HEK293T (cell line): ENCODE measurements at places on chromosomes 4 and X.

GRCh38 chrX:33855251-33855650 lies 276.9 kb downstream of the FAM47A start:
- no peak for DNase-seq

DNA sequence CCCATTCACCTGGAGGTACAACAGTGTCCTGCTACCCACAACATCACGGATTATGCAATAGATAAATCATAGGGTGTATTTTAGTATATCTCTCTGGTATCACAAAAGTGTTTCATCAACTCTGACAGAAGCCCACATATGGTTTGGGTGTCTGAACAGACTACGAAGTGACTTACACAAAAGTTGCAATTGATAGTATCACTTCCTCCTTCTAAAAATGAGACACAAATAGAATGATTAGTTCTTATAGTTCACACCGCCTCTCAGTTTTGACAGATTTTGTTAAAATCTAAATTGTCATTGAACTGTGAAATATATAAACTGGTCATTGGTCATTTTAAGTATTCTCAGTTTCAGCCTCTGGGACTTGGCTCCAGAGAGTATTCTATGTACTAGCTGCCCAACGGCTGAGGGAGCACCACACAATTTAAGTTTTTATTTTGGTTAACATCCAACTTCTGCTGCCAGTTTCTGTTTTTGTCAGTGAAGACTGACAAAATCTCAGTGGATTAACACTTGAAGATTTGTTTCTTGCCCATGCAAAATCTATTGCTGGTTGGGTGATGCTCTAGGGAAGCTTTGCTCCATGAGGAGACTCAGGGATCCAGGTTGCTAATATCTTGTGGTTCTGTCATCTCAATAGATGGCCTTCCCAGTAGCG lies 113.8 kb upstream of the PUDP start:
- DNase-seq, result no peak

- DNase-seq, result no peak
These were observed 57.5 kb downstream of the PARM1 start for GRCh38 chr4:74990276-74990875.

- DNase-seq, result no peak
These were observed 105.0 kb downstream of the PCDH7 start for GRCh38 chr4:30825008-30825770.

- no peak for DNase-seq
These were observed 20.2 kb upstream of the LIMCH1 start for GRCh38 chr4:41517747-41518146.

GRCh38 chrX:118548841-118549240 lies 53.2 kb downstream of the DOCK11 start:
- DNase-seq, result no peak

- DNase-seq, result no peak
These were observed 13.6 kb upstream of the HELT start for GRCh38 chr4:185004562-185005218.

- no peak for DNase-seq
These were observed 187.5 kb upstream of the ETNPPL start for GRCh38 chr4:108950158-108950915.

DNA sequence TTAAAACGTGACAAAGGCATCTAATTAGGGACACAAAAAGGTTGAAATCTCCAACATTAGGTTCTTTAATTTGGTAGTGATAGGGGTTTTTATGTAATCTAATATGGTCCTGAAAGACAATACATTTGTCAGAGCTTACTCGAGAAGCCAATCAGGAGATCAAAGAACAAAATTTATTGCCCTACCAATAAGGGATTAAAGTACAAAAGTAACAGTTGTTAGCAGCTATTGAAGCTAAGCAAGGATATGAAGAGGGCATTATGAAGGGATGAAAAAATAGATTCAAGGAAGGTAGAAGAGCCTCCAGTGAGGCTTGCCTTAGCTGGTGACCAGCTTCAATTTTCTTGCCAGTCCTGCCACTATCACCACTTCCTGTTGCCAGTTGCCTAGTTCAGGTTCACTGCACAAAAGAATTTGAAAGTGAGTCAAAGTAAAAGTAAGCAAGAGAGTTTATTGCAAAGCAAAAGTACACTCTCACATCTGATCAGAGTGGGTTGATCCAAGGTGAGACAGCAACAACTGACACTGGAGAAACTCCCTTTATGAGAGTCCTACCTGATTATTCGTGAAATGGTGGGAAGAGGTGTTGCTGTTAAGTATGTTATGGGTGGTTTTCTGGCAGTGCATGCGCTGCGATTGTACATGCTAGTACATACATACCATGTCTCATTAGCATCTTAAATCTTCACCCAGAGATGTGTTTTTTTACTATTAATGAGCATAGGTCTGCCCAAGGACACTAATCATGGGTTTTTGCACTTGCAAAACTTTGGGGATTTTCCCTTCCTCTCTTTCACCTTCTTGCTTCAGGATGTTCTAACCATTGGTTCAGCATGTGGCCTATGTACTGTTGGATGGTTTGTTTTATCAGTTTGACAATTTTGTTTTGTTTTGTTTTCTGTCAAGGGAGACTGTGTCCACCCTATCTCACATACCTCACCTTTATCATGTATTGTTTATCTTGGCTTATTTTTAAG lies 263.2 kb upstream of the ITM2A start:
- DNase-seq, result no peak

DNA sequence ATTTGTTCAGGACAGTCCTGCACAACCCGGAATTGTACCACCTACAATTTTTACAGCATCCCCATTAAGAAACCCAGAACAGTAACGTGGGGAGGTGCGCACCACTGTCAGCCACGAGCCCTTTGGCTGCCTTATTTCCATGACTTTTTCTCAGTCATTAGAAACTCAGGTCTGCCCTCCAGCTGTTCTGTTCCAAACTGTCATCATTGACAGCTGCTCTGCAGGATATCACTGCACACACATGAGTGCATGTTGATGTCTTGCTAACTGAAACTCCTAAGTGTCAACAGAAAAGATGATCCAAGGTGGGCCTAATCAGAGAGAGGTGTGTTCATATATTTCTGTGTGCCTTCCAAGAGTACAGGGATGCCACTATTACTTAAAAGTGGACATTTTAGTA lies 123.4 kb downstream of the PARM1 start:
- no peak for DNase-seq

DNA sequence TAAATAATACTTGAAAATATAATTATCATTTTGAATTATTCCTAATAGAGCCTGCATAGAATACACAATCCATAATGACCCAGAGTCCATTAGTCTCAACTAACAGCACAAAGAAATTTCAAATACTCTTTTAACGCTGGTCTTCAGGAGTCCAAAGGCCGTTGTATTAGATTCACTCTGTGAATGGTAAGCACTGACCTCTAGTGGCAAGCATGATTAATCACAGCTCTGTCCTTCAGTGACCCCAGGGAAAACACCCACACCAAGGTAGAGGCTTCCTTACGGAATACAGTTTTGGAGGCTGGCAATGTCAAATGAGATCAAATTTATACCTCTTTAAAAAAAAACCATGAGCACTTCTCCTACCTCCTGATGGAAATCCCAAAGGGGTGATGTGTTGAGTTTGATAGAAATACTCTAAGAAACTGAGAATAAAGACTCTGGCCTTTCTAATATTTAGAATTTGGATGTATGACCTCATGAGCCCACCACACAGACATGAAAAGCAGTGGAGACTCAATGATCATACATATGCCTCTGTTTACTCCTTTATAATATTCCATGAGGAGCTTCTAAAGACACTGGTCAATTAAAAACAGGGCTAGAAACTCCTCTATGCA lies 147.2 kb upstream of the DKK2 start:
- peak; percentile 66 for DNase-seq

DNA sequence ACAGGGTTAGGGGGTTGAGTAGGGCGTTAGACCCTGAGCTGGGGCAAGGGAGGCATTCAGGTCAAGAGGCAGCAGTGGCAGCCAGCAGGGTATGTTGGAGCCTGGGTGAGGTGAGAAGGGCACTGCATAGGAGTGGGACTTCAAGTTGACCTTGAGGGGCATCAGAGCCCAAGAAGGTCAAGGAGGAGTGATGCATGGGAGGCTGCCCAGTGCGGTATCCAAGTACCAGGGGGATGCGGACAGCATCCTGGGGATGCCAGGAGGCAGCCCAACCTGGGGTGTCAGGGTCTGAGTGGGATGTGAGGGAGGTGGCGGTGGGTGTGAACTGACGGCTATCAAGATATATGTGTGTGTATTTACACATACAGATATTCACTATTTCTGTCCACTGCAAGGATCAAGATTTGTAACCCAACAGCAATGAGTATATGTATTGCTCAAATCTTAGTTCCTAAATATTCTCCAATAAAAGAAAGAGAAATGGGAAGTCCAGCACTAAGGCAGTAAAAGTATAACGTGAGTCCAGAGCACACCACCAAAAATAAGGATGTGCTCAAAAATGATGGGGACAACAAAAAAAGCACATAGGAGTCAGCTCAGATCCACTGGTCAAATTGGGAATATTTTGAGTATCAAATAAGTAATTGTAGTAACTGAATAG lies 9.8 kb upstream of the DCLK2 start:
- no peak for DNase-seq

DNA sequence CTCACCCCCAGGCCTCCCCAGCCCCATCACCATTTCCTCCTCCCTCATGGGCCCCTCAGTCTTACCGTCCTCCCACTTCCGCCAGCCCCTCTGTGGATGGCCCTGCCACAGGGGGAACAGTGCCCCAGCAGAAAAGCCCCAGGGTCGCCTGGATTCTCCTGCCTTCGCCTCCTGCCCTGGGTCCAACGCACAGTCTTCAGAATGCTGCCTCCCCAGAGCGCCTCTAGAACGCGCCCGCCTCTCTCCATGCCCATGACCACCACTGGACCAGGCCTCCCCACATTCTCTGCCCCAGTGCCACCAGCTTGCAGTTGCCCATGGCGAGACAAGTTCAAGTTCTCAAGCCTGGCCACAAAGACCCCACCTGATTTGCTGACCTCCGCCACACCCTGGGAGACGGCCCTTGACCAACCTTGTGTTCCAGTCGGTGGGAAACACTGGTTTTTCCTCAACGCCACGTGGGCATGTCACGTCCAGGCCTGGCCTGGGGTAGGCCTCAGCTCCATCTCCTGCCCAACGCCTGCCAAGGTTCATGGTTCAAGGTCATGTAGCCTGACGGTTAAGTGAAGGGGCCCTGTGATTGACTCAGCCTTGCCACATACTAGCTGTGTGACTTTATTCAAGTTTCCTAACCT lies 634 bp upstream of the PLXNB3 start:
- no peak for DNase-seq

GRCh38 chr4:139177049-139177868 lies at the start of gene ELF2:
Gene ELF2 (minus strand): TSS chr4:139177218. CDS start chr4:139137701, 39,517 bp downstream.
- peak; percentile 88 for DNase-seq

GRCh38 chrX:53713987-53714579 lies 27.6 kb upstream of the HUWE1 start:
- DNase-seq, result no peak

DNA sequence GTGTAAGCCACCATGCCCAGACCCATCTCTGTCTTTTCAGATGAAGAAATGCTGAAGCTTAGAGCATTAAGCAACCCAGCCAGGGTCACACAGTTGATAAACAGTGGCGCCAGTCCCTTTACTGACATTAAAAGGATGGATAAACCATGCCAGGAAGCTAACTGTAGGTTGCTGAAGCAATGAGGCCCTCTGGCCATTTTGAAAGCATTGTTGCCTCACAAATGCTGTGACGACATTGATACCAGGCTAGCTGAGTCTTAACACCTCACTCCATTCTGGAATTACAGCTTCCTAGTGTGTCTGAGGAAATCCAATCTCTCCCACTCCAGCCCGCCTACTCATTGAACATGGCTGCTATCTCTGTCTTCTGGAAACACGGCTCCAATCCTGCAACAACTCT lies 89.7 kb downstream of the LNX1 start:
- no peak for DNase-seq
